ENCODE measurements at places on chromosomes 5 and 9.
A peak's percentile ranks its signal among the peaks of the same experiment; 100 is the strongest.

DNA sequence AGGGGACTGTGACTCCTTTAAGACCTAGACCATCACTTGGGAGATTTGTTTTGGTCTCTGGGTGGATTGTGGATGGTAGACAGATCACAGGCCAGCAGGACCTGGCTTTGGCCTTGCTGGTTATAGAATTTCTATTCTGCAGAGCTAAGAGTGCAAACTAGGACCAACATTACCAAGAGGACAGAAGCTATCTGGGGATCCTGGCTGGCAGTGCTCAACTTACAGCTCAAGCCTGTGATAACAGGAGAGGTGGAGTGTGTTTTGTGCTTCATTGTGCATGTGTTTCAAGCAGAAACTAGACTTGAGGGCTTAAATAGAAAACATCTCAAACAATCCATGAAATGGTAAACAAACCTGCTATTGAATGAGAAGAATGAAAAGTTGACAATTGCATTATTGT lies 106.7 kb downstream of the ZNF462 start:
- no peak for DNase-seq

DNA sequence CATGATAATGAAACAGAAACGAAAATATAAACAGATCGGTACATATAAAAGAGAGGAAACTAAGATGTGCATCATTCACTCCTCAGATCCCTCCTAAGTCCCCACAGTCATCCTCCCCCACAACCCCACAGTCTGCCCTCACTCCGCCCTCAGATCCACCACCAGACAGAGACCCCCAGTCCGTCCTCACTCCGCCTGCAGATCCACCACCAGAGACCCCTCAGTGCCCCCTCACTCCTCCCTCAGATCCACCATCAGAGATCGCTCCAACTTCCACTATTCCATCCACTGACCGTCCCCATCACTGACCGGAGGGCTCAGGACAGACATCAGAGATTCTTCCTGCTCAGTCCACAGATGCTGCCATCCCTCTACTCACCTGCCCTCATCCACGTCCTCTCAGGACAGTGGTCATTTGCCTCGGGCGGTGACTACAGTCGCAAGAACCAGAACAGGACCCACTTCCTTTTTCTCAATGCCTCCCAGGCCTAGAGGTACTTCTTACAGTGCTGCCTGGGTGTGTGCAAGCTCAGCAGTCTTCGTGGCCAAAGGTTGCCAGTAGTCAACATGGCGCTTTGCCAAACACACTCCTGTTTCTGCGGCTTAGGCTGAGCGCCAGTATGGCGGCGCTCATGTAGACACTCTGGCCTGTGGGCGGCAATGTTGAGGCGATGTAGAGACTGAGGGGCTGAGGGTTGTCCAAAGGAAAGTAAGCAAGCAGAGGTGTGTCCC lies 8.3 kb upstream of the SPATA31C1 start:
- peak; percentile 80 for DNase-seq

- DNase-seq, result no peak
These were observed 162.5 kb downstream of the CD180 start for GRCh38 chr5:67033880-67034651.

GRCh38 chr9:18429070-18429469 lies 44.9 kb upstream of the ADAMTSL1 start:
- no peak for DNase-seq

- no peak for DNase-seq
These were observed 142.8 kb upstream of the TNPO1 start for GRCh38 chr5:72673623-72674022.

DNA sequence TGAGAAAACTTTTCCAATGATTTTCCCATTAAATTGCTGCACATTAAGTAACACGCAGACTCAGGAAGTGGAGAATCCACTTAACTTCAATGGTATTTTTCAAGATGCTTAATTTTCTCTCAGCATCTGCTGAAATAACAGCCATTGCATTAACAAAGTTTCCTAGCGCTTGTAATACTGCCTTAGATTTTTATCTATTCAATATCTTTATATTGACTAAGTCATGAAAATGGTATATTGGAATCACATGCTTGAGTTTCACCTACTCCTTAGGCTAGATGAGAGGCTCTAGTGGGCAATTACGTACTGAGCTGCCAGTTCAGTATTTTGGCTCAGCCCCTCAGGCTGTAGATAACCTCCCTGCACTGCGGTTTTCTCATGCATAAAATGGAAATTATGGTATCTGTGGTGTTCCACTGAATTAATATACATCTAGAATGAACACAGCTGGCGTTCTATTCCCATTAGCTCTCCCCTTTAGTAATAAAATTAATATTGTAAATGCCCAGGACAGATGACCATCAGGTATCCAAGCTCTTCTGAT lies 112.9 kb downstream of the MTX3 start:
- no peak for DNase-seq

DNA sequence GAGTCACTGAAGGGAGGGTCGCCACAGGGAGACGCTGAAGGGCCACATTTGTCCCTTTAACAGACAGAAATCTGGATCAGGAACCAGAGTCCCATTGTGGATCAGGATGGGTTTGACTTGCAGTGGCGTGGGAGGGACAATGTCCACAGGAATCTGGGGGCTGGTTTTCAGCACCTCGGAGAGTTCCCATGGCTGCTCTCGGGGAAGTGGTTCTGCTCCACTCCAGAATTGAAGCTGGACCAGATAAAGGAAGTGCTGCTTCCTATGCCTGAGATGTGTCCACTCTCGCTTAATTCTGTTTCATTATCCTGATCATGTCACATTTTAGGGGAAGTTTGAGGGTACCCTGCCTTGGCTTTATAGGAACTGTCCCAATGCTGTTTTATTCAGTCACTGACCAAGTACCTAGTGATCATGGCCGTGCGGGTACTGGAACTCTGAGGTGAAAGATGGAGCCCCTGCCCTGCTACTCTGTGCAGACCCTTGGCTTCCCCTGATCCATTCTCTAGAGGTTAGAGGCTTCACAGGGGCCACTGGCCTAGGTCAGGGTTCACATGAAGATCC lies 28.7 kb downstream of the ENHO start:
- DNase-seq, result no peak

- DNase-seq, result no peak
These were observed 43.2 kb downstream of the RFK start for GRCh38 chr9:76351006-76351405.

GRCh38 chr5:5483350-5483749 lies 60.9 kb downstream of the ICE1 start:
- no peak for DNase-seq

GRCh38 chr5:40799258-40799657 lies 1.1 kb upstream of the PRKAA1 start:
- DNase-seq, result no peak

- DNase-seq, result no peak
These were observed 4.8 kb downstream of the NINJ1 start for GRCh38 chr9:93129286-93129685.

- DNase-seq, result no peak
These were observed 194.2 kb downstream of the NSG2 start for GRCh38 chr5:174239718-174240117.

- DNase-seq, result no peak
These were observed 853.7 kb downstream of the TAF11L14 start for GRCh38 chr5:18487928-18488480.

- no peak for DNase-seq
These were observed 36.8 kb upstream of the COL5A1 start for GRCh38 chr9:134604834-134605233.

GRCh38 chr5:158869092-158869491 lies 230.6 kb downstream of the EBF1 start:
- no peak for DNase-seq

GRCh38 chr9:88045686-88046085 lies 71.4 kb upstream of the CDK20 start:
- DNase-seq, result no peak

DNA sequence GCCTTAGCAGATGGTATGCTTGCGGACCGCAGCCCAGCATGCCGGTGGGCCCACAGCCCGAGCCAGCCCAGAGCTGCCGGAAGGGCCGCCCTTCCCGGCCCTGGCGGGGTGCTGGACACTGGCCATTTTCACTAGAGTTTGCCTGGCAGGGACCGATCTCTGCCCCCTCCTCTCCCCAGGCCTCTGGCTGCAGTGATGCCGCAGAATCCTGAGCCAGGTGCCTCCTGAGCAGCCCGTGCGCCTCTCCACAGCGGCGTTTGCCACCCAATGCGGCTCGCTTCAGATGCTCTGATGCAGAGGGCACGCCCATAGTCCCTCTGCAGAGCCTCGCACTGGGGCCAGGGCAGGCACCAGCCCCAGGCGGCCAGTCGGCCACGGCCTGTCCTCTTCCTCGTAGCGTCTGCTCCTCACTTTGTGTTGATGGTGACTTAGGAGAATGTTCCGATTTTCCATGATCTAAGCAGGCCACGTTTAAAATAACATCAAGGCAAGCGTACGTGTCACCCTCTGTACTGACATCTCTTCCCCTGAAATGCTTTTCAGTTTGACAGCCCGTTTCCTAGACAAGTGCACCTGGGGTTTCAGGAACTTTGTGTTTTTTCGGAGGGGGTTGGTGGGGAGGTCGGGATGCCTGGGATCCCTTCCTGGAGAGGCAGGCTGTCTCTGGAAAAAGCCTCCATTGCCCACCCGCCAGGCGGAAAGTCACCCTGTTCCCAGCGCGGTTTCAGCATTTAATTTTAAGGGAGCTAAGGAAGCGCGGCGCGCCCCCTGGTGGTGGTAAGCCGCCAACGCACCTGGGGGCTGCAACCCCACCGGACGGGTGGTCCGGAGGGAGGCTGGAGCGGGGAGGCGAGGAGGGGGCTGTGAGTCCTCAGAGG lies 29.8 kb upstream of the HMCN2 start:
- DNase-seq, result peak; percentile 32

- DNase-seq, result no peak
These were observed 726 bp upstream of the PSMB7 start for GRCh38 chr9:124415852-124416484.

GRCh38 chr5:111511831-111512374 lies 432 bp downstream of the STARD4 start:
- DNase-seq, result peak; percentile 54

DNA sequence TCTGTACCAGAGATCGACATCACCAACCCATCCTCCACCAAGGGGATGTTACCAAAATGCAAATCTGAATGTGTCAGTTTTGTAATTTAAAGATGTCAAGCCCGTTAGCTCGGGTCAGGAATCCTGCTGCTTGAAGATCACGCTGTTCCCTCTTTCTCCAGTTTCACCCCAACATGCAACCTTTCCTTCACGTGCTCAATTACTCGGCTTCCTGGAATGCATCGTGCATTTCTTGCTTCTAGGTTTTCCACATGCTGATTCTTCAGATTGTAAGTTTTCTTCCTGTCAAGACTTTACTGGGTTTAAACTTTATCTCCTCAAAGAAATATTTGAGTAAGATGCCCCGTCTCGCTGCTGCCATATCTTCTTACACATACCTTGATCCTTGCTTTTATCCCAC lies 209.5 kb upstream of the SNX2 start:
- no peak for DNase-seq

DNA sequence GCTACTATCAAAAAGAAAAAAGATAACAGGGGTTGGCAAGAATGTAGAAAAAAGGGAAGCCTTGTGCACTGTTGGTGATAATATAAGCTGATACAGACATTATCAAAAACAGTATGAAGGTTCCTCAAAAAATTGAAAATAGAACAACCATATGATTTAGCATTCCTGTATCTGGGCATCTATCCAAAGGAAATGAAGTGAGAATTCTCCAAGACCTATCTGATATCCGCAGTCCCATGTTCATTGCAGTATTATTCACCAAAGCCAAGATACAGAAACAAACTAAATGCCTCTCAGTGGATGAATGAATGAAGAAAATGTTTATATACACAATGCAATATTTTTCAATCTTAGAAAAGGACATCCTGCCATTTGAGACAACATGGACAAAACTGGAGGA lies 1943.3 kb downstream of the MAT2B start:
- no peak for DNase-seq
